Renal cortical epithelial cell (primary cell): ENCODE measurements at places on chromosomes 1 and 21. TPM values are rescaled to one million over a fixed set of nuclear protein-coding genes. Genes with fewer than 3 reads are reported as not detected.

RNF207 gene
- total RNA-seq: 23.8 and 53.5 TPM in 2 replicates

RNF11 gene
- 117 and 165 TPM in 2 replicates for total RNA-seq

ITGB2 gene
- total RNA-seq: 6.1 and 8.8 TPM in 2 replicates

CENPF gene
- 8.7 and 21.4 TPM in 2 replicates for total RNA-seq

RGS1 gene
- total RNA-seq: not detected in 2 replicates

FNDC5 gene
- 0.70 TPM in 1 of 2 replicates, not detected in the other for total RNA-seq

LRRC53 gene
- not detected in 2 replicates for total RNA-seq

IFNLR1 gene
- 4.0 and 6.1 TPM in 2 replicates for total RNA-seq

SLC2A5 gene
- 1.6 TPM in 1 of 2 replicates, not detected in the other for total RNA-seq

OR2AK2 gene
- total RNA-seq: not detected in 2 replicates

RCAN3 gene
- 17.9 and 20.2 TPM in 2 replicates for total RNA-seq

KCTD3 gene
- total RNA-seq: 65.5 and 97.6 TPM in 2 replicates

MIXL1 gene
- total RNA-seq: not detected in 2 replicates

KRTAP19-3 gene
- total RNA-seq: not detected in 2 replicates
